ENCODE measurements at places on chromosomes 11 and 22.

GRCh38 chr11:74232311-74232950 is 61.3 kb downstream of the PPME1 start:
- DNase-seq = no peak

DNA sequence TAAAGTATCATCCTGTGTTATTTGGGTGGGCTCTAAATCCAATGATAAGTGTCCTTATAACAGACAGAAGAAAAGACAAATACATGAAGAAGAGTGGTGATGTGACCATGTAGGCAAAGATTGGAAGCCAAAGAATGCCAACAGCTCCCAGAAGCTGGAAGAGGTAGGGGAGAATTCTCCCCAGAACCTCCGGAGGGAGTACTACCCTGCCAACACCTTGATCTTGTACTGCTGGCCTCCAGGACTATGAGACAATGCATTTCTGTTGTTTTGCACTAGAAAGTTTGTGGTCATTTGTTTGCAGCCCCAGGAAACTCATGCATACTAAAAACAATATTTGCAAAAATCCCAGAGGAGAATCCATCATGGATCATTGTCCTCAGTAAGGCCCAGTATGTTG is 115.0 kb upstream of the ARHGAP20 start:
- DNase-seq = no peak

DNA sequence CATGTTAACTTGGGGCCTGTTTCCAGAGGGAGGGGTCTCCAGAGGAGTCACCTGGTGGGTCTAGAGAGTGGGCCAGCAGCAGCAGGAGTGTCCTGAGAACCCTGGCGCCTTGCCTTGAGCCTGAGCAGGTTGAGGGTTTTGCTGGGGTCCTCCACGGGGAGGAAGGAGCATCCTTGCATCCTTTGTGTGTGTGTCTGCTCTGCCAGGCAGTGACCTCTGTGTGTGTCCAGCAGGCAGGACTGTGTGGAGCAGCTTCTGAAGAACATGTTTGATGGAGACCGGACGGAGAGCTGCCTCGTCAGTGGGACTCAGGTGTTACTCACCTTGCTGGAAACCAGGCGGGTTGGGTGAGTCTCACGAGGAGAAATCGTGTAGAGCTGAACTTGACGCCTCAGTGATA is 55.7 kb downstream of the SBF1 start:
- no peak for DNase-seq

- DNase-seq = no peak
Observed at GRCh38 chr22:23773483-23774113, 949 bp downstream of the MMP11 start.

DNA sequence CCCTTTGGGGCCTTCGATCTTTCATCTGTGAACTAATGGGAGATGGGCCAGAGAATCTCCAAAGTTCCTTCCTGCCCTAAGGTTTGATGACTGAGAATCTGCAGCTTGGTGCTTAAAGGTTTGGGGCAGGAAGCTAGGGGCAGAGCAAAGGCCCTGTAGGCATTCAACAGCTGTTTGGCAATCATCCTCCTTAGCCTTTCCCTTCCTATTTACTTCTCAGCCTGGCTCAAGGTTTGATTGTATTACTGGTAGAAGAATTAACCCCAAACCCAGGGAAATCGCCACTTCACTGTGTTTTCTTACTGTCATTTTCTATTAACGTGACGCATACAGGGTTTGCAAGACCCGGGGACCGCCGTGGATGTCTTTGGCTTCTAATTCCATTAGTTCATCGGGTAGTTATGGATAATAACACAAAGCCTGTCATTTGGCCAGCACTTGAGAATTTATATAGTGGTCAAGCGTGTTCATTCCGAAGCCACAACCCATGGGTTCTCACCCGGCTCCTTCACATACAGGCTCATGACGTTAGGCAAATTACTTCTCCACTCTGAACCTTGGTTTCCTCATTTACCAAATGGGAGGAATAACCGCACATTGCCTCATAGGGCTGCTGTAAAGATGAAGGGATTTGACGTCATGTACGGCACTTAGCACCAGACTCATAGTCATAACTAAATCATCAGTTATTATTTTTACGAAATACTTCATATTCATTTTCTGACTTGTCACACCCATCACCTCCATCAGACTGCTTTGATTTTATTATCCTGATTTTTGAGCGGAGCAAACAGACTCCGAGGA is 158.1 kb downstream of the FBXO7 start:
- no peak for DNase-seq

- no peak for DNase-seq
Observed at GRCh38 chr11:14065141-14065540, 102.6 kb downstream of the SPON1 start.

DNA sequence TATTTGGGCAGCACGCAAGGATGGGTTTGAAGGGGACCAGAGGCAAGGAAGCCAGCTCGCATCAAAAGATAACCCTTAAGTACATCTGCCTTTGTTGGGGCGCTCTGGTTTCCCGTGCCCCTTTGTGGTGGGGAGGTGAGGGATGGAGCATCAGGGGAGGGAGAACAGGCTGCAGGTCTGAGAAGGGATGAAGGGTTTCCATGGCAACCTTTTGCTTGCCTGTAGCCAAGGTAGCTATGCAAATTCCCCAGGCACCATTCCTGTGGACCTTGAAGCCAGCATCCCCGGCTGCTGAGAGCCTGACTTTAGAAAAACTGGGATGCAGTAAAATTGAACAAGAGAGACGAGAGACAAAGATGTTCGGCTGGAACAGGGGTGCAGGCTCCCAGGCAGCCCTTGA is 75.7 kb downstream of the SEZ6L start:
- no peak for DNase-seq

DNA sequence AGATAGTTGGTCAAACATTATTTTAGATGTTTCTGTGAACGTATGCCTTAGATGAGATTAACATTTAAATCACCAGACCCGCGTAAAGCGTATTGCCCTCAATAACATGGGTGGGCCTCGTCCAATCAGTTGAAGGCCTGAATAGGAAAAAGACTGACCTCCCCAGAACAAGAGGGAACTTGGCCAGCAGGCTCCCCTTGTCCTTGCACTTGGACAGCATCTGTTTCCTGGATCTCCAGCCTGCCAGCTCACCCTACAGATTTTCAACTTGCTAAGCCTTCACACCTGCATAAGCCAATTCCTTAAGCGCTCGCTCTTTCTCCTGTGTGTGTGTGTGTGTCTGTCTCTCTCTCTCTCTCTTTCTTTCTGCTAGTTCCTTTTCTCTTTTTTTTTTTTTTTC is 8.2 kb downstream of the TOM1 start:
- DNase-seq = no peak

GRCh38 chr11:32659672-32660071 is 76.0 kb downstream of the EIF3M start:
- DNase-seq = no peak

DNA sequence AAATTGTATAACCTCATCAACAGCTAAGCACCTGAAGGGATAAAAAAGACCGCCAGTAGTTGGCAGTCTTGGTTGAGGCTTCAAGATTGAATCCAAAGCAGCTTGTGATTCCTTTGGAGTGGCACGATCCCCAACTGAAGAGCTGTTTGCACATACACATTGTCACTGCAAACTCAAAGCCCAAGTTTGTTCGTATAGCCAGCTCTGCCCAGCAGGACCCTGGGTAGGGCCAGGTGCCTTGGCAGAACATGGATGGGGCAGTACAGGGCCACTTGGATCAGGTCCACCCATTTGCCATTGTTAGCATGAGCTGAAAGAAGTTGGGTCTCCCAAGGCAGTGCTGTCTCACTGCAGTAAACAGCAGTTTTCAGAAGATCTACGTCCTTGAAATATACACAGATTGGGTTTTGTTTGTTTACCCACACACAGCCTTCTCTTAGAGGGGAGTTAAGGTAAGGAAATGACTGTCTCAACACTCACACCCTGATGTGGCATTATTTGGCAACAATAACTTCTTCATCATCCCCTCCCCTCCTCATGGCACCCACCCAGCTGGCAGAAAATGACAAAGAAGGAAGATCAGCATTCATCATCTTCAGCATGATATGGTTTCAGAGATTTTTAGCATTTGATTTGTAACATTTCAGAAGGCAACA is 132.9 kb downstream of the COMMD9 start:
- DNase-seq = no peak

DNA sequence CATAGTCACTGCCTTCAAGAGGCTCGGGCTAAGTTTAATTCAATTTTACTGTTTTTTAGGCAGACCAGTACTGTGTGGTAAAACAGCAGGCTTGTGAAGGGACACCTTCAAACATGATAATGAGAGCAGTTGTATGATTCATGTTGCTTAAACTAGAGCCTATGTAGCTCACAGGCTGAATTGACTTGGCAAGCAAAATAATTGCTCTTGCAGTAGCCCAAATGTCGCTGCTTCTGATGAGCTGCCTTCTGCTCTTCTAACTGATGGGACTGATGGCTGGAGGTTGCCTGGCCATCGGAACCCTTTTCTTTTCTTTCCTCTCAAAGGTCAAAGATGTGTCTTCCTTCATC is 137.6 kb downstream of the MAML2 start:
- no peak for DNase-seq

- DNase-seq = no peak
Observed at GRCh38 chr11:78010755-78011154, 12.3 kb downstream of the KCTD14 start.

DNA sequence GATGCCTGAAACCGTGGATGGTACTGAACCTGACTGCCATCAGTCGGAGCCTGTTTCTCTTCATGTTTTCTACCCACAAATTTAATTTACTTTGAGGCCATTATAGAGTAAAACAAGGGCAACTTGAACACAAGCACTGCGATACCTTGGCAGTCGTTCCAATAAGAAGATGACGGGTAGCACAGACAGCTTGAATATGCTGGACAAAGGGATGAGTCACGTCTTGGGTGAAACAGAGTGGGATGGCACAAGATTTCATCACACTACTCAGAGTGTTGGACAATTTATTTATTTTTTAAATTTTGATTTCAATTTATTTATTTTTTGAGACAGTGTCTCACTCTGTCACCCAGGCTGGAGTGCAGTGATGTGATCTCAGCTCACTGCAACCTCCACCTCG is 5.7 kb downstream of the DIXDC1 start:
- DNase-seq = no peak

- no peak for DNase-seq
Observed at GRCh38 chr22:38068641-38069371, 11.6 kb downstream of the PICK1 start.

DNA sequence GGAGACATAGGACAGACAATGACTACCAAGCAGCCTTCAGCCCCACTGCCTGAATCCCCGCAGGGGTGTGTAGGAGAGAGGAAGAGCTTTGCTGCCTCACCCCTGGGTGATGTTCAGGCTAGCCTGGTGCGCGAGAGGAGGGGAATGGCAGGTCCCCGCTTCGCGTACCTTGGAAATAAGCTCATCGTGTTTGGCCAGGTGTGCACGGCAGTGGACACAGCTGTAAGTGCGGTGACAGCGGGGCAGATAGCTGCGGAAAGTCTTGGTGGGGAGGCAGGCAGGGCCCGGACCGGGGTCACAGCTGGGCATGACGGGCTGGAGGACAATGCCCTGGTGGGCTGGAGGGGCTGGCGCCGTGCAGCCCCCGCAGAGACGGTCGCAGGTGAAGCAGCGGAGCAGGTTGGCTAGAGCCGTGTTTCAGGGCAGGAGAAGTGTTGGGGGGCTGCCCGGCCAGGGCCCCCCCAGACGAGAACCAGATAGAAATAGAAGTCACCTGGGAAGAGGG is 2.9 kb downstream of the YPEL4 start:
- peak; percentile 54 for DNase-seq

DNA sequence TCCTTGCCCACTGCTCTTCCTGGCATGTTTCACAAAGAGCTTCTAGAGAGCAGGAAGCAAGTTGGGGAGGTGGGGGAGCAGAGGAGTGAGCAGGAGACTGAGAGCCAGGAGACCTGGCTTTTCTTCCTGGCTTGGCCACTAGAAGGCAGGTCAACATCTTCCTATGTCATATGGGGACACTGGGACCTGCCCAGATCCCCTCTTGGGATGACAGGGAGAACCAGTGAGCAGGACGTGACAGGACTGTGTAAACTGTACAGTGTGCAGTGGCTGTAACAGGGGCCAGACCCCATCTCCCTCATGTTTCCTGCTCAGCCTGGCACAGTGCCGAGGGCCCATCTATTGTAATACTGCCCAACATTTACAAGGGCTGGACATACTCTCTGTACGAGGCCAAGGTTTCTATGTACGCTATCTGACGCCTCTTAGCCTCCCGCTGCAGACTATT is 29.4 kb downstream of the GDPD5 start:
- peak; percentile 76 for DNase-seq

DNA sequence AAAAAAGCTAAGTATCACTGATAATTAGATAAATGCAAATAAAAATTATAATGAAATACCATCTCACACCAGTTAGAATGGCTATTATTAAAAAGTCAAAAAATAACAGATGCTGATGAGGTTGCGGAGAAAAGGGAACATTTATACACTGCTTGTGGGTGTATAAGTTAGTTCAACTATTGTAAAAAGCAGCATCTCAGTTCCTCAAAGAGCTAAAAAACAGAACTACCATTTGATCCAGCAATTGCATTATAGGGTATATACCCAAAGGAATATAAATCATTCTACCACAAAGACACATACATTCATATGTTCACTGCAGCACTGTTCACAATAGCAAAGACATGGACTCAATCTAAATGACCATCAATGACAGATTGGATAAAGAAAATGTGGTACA is 120.3 kb upstream of the ZBED5 start:
- DNase-seq = no peak

DNA sequence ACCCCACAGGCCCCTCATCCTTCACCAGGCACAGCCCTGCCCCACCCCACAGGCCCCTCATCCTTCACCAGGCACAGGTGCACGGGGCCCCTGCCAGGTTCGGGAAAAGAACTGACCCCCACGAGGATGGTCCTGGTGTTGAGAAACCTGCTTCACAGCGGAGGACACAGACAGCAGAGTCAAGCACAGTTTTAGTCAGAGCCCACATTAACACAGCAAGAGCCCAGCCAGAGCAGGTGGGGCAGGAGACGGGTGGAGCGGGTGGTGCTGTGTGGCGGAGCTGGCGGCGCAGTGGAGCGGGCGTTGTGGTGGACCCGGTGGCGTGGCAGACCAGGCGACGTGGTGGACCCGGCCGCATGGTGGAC is 1085.5 kb downstream of the BRD1 start:
- no peak for DNase-seq

DNA sequence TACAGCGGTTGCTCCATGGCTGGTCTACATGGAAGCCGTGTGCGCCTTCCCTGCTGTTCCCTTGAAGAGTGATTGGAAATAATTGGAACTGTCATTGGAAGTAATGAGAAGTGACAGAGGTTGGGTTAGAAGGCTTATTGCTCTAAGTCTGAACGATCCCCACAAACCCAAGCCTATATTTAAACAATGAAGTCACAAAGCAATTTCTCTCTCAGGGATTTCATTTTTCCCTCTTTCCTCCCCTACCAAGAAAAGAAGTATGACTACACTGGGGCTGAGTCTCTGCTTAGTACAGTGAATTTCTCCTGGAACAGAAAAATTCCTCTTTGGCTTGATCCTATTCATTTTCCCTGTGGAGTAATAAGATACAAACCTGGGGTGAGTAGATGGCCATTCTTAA is 7.8 kb downstream of the CLMP start:
- DNase-seq = no peak

GRCh38 chr11:19116971-19117759 is at the start of gene ZDHHC13:
Gene ZDHHC13 (plus strand): TSS chr11:19117168. CDS start chr11:19117250, 82 bp downstream.
- peak; percentile 97 for DNase-seq

DNA sequence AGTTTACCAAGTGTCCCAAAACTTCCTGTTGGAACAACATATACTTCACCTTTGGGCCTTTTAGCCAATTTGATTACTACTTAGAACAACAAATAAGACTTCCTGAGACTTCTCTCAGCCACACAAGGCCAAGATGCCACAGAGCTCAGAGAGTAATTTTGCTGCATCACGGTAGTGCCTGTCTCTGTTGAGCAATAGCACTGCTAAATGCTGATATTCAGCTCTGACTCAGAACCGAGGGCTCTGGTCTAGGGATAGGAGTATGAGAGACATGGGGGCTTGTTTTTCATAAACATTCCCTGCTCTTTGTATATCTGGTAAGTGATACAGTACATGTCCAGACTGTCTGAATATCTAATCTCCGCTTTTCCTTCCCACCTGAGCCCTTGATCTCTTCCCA is 260.4 kb upstream of the ARHGAP20 start:
- DNase-seq = no peak

Measured in H9 (cell line).